ENCODE measurements at places on chromosomes 3 and 15. TPM values are rescaled to one million over a fixed set of nuclear protein-coding genes. Genes with fewer than 3 reads are reported as not detected.

The SUSD5 gene
- total RNA-seq: 1.6 TPM

The SHC4 gene
- 2.0 TPM for total RNA-seq

The NAA50 gene
- total RNA-seq: 122 TPM

The PRR23E gene
- not detected for total RNA-seq

The IMP3 gene
- 42.2 TPM for total RNA-seq

The ACTRT3 gene
- total RNA-seq: 3.4 TPM

The ARPP21 gene
- total RNA-seq: 116 TPM

The PPP1R14D gene
- not detected for total RNA-seq

The ROPN1B gene
- total RNA-seq: not detected

The GHSR gene
- total RNA-seq: not detected

The SKOR1 gene
- total RNA-seq: 0.31 TPM

The SLC28A1 gene
- 0.35 TPM for total RNA-seq

The TMC3 gene
- total RNA-seq: 0.04 TPM

Measured in muscle of leg (tissue), 16 donors.